Activated CD4-positive, alpha-beta memory T cell treated with anti-CD3 and anti-CD28 coated beads for 36 hours (primary cell): ENCODE measurements at places on chromosomes 6 and 20. TPM values are rescaled to one million over a fixed set of nuclear protein-coding genes. Genes with fewer than 3 reads are reported as not detected.

Gene AVP
- total RNA-seq: not detected

Gene SEL1L2
- not detected for total RNA-seq

Gene IL17A
- 33.7 TPM for total RNA-seq

Gene MPC1
- 22.9 TPM for total RNA-seq

DNA sequence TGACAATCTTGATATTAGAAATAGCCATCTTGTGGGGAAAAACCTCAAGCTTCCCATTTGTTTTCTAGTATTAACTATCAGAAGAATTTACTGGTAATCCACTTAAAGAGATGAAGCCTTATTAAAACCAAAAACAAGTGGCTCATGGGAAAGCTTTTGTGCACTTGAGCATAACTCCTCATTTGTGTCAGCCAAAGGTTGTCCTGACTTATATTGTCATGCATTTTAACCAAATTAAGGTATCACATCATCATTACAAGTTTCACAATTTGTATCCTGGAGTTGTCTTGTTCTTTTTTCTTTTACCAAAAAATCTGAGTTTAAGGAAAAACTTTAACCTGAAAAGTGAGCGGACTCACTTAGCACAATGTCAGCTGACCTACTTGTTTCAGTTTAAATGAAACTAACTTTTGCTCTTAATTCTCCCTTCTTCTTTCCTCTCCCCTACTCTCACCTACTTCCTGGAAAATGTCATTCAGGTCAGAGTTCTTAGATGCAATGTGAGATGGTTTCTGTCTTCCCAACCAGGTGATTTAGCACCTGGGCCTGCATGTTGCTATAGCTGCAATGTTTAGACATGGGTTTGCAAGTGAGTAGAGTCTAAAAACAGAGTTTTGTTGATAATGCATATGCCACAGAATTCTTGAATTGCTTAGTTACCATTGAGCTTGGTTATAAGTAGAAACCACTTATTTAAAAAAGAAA, 82.8 kb downstream of the TNFAIP3 start:
- peak overlapping the region; percentile 9 for H3K4me3 ChIP-seq
- no peaks in the 10 kb centered on the region for H3K36me3 ChIP-seq
- peak overlapping the region; percentile 65 for H3K27ac ChIP-seq
- H3K27me3 ChIP-seq: no peaks in the 10 kb centered on the region
- peak; percentile 21 for DNase-seq
- peaks cover 22% of the 10 kb centered on the region for H3K4me1 ChIP-seq

- H3K27me3 ChIP-seq: no peaks in the 10 kb centered on the region
- H3K4me3 ChIP-seq: no peak overlapping the region
- H3K4me1 ChIP-seq: peaks cover 57% of the 10 kb centered on the region
- no peaks in the 10 kb centered on the region for H3K36me3 ChIP-seq
Observed at GRCh38 chr6:158286413-158286812, 25.9 kb upstream of the TULP4 start.

GRCh38 chr6:110063594-110064263, 85.6 kb downstream of the GPR6 start:
- H3K27ac ChIP-seq: no peak overlapping the region
- H3K36me3 ChIP-seq: no peaks in the 10 kb centered on the region
- H3K27me3 ChIP-seq: peaks cover 40% of the 10 kb centered on the region
- no peak overlapping the region for H3K4me3 ChIP-seq
- no peaks in the 10 kb centered on the region for H3K4me1 ChIP-seq
